ENCODE measurements at places on chromosomes 2 and 18.
A peak's percentile ranks its signal among the peaks of the same experiment; 100 is the strongest.

DNA sequence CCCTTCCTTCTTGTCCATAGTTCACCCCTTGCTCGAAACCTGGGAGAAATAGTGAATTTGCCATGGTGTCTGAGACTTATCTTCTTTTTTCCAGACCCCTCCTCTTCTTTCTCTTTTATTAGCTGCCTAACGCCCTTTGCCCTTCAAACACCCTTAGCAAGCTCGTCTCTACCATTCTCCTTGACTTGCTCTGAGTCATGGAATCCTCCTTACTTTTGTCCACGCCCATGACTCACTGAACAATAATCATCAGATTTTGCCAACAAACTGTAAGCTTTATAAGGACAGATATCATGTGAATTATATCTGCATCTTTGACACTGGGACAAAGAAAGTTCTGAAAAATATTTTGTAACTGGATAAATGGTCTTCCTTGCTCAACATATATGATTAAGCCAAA is 67.1 kb upstream of the CNTNAP5 start:
- DNase-seq: no peak

DNA sequence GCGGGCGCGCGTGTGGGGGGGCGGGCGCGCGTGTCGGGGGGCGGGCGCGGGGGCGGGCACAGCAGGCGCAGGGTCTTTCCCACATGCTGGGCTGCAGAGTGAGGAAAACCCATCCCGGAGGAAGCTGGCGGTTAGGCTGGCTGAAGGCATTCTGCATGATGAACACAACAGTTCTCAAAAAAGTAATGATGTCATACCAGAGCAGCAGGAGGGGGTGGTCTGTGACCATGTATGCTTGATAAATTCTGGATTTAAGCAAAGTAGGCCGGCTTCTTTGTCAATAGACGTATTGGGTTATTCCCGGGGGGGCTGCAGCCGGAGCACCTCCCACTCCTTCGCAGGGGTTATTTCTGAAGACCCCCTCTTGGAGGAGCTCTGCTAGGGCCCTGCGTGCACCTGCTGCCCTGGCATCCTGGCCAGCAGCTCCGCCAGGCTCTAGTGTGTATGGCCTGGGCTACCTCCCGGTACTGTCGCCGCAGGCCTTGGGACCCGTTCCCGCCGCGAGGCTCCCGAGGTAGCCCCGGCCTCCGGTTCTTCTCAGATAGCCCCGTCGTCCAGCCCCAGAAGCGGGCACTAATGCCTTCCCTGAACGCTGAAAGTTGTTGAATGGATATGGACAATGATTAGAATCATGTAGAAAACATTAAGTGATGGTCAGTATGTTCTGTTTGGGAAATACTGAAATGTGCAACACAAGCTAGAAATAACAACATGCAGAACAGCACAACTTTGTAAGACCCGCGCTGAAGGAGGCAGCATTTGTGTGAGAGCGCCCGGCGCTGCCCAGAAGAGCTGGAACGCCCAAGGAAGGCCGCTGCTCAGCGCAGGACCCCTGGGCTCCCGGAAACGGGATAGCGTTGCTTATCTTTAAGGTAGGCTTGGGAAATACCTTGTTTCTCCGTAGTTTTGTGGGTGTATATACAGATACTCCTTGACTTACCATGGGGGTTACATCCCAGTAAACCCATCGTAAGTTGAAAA is 101.4 kb upstream of the RAB6C start:
- peak; percentile 38 for DNase-seq

GRCh38 chr18:3611313-3612090 is 161.5 kb downstream of the TGIF1 start:
- DNase-seq: no peak

DNA sequence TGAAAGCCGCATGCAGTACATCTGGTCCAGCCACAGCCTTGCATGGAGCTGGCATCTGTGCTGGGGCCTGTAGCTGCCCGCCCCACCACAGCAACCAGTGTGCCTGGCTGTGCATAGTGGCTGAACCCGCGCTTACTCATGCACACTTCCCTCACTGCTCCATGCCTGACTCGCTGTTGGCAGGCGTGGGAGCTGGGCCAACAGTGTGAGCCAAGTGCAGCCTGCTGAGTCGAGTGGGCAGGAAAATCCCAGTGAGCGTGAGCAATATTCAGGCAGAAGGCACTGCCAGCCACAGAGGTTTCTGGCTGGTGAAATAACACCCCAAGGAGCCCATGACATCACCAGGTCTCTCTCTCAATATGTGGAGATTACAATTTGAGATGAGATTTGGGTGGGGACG is 1674.1 kb upstream of the TMEFF2 start:
- DNase-seq: no peak

- DNase-seq: no peak
Measured at GRCh38 chr2:25460261-25460905, 118.7 kb upstream of the DNMT3A start.

DNA sequence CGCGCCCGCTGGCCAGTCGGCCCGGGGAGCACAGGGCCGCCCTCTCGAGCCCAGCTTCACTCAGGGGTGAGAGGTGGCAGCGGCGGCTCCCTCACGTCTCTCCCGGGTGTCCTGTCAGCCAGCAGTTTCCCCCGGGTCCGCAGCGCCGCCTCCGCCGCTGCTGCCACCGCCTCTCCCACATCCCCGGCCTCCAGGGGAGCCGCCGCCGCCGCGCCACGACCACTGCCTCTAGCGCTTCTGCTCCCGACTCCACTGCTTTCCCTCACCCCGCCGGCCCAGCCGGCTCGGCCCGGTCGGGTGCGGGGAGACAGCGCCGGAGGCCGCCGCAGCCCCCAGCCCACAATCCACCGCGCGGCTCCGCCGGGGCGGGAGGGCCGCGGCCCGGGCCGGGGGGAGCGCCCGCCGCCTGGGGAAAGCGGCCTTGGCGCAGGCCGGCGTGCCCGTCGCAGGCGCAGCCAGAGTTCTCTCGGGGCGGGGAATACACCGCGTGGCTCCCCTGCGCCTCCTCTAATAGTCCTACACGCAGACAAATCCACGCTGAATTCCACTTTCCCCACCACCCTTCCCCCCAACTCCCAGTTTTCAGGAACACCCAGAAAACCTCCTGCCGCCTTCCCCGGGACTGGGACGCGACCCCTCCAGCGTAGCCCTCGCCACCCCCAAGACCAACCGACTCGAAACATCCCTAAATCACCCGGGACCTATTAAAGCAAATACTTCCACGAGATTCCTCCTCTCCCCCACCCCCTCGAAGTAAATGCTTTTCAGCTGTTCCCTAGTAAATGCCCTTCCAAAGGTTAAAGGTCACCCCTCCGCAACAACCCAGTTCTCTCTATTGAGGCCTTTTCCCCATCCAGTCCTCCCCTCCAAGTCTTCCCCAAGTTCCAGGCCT is at the start of gene VPS54:
TSS of gene VPS54 (minus strand) at position 346 of the 892 bp plus-strand sequence. CDS start 35,429 bp downstream, outside the sequence.
- peak; percentile 74 for DNase-seq

DNA sequence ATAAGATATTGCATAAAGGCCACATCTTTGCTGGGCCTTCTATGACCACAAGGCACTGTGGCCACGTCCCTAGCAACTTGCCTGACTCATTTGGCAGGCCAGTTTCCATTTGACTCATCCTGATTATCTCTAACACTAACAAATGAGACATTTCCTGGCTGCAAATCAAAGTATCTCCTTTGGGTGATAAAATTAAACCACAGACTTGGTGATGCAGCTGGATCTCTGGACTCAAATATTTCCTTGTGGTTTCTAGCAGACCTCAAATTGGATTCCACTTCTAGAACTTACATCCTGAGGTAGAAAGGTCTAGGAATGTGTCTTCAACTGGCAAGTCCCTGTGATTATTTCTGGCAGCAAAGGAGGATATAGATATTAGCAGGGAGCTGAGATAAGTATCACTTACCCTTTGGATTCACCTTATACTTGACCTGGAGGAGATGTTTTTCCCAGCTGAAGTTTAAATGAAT is 167.9 kb upstream of the NXPH2 start:
- DNase-seq: peak; percentile 97

DNA sequence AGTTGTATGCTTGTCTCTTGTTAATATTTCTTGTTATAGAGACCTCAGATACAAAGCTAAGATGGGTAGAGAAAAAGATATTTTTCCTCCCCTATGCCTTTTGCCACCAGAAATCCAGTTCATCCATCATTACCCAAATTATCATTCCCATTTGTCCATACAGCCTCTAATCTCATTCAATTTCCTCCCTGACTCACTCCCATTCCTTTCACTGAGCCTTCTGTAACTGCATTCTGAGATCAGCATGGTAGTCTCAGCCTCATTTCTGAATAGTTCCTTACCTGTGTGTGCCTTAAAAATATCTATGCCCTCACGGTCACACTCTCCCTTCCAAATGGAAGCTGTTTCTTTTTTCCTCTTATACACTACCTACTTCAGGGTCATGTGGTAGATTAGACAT is 15.7 kb upstream of the PIK3C3 start:
- no peak for DNase-seq

- no peak for DNase-seq
Measured at GRCh38 chr2:195842932-195843331, 185.9 kb downstream of the SLC39A10 start.

GRCh38 chr2:85698184-85698879 is 4.2 kb downstream of the GNLY start:
- no peak for DNase-seq

GRCh38 chr2:32067549-32067948 is 4.2 kb downstream of the SPAST start:
- DNase-seq: no peak

DNA sequence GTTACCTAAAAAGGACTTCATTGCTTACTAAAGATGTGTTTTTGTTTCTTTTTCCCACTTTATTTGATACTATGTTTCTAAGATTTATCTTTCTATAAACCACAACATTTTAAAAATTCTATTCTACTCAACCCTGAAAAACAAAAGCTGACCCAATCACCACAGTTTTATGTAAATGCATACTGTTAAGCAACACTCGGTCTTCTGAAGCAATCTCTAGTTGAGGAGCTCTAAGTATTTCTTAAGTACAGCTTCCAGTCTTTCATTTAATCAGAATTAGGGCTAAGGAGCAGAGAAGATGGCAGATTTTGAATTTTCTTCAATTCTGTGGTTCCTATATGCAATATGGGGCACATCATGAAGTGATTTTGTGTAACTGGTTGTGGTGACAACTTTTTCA is 72.2 kb upstream of the SLC4A10 start:
- no peak for DNase-seq

DNA sequence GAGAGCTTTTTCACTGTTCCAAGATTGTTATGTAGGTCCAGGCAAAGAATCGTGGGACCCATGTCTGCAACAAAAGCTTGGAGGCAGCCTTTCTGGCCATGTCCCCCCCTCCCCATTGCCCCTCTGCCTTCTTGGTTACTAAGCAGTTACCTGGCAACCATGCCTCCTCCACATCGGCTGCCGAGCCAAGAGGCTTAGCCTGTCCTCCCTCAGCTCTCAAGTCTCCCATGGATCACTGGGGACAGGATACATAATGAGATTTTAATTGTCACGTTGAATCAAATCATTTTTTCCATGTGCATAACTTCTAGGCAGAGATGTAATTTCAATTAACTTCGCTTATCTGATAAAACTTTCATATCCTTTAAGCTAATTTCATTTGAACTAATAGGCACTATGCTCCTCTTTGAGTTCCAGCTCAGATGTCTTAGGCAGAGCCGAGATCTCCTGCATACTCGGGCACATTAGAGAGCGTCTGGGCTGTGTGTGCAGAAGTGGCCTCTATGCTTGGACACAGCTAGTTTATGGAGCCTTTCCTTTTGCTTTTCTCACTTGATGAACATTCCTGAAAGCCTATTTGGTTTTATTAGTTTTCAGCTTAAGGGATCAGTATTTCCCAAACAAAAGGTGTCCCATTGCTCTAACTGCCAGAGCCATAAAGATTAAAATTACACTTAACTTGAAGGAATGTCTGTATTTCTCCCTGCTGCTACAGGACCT is 80.7 kb downstream of the LYPD1 start:
- DNase-seq: no peak

GRCh38 chr2:86446060-86446459 is 4.9 kb downstream of the KDM3A start:
- no peak for DNase-seq

DNA sequence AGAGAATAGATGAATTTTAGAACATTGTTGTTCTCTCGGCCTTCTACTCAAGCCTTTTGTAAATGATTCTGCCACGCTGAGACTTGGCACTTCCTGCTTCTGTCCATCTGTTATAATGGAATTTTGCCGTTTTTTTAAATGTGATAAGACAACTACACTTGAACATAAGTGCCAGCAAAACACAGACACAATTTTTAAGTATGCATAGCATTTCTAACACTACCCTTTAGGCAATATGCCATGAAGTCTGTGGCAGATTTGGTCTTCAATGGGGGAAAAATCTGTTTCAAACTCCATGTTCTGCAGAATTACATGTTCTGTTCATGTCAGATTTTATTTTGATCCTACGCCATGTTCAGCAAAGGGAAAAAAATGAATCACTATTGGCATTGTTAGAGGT is 1170.7 kb upstream of the SLC39A10 start:
- DNase-seq: no peak

- no peak for DNase-seq
Measured at GRCh38 chr18:44516450-44516849, 164.2 kb upstream of the SETBP1 start.

GRCh38 chr2:181694271-181694670 is 14.0 kb upstream of the NEUROD1 start:
- DNase-seq: no peak

DNA sequence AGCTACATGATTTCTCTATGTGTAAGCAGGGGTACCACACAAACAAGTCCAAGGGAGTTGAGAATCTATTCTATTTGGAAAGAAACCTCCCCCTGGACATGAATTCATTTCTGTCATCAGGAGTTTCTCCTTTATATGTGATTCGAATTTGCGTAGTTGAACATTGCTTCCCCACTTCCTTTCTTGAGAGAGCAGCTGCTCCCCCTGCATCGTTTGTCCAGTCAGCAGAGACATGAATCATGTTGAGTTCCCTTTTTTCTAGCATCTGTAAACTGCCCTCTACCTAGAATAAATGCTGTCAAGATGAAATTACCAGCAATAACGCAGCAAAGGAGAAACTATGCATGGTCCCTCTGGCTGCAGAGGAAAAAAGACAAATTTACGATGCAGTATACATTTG is 73.8 kb downstream of the KIF5C start:
- DNase-seq: no peak

GRCh38 chr2:31190188-31190587 is 27.1 kb downstream of the CAPN14 start:
- no peak for DNase-seq

- no peak for DNase-seq
Measured at GRCh38 chr2:202508686-202509085, 126.1 kb upstream of the FAM117B start.

DNA sequence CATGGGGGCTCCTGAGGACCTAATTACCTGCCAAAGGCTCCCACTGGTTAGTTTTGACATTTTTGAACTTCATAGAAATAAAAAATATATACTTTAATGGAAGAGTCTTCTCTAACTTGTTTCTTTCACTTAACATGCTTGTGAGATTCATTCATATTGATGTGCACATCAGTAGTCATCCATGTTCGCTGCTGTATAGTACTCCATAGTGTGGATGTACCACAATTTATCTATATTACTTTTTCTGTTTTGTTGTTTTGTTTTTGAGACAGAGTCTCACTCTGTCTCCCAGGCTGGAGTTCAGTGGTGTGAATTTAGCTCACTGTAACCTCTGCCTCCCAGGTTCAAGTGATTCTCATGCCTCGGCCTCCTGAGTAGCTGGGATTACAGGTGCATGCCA is 22.8 kb upstream of the EMILIN2 start:
- no peak for DNase-seq
